ENCODE measurements at places on chromosomes 5 and 9.

DNA sequence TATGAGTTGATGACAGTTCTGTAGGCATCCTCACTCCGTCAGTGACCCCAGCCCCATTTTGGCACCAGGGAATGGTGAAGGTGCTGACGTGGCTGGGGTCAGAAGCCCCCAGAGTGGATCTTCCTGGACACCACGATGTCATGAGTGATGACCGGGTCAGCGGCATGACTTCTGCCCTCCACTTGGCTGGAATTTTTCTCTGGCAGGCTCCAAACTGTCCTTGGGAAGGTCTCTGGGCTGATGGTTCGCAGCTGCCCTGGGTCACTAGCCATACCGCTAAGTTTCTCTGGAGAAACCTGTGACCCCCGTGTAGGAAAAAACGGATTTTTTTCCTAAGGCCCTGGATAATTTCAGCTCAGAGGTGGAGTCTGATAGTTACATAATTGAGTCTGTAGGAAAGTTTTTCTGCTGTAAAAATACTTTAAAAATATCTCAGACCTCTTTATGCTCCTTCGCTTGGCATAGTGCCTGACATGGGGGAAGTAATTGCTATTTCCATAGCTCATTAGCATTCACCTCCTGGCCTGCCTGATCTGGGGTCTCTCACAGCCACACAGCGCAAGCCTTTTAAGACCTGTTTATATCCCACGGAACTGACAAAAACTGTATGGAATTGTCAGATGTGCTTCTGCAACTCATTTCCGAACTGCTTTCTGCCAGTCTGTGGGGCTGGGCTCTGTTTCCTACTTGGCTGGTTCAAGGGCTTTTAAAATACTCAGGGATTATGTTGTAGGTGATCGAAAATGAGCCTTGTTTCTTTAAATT, 69.2 kb downstream of the ANGPTL2 start:
- DNase-seq: no peak

- DNase-seq: no peak
Measured at GRCh38 chr9:89466451-89467277, 31.2 kb downstream of the SEMA4D start.

- DNase-seq: no peak
Measured at GRCh38 chr5:15790446-15791018, 290.6 kb downstream of the FBXL7 start.

DNA sequence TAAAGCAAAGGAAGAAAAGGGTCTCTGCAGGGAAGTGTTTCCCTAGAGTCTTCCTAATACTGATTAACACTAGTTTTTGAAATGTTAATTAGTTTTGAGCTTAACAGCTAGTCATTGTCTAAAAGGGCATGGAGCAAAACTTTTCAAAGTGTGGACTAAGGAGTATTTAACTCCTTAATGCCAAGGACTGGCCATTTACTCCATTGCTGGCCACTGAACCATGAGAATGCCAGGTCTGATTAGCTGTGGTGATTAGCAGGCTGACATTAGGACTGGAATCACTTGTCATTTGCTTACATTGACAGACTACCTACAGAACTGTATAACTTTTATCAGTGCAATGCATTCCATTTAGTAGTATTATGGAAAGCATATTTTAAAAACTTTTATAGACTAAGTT, 987.0 kb downstream of the NR2F1-AS1 start:
- DNase-seq: no peak

GRCh38 chr5:145365464-145365863, 469.7 kb downstream of the PRELID2 start:
- no peak for DNase-seq

DNA sequence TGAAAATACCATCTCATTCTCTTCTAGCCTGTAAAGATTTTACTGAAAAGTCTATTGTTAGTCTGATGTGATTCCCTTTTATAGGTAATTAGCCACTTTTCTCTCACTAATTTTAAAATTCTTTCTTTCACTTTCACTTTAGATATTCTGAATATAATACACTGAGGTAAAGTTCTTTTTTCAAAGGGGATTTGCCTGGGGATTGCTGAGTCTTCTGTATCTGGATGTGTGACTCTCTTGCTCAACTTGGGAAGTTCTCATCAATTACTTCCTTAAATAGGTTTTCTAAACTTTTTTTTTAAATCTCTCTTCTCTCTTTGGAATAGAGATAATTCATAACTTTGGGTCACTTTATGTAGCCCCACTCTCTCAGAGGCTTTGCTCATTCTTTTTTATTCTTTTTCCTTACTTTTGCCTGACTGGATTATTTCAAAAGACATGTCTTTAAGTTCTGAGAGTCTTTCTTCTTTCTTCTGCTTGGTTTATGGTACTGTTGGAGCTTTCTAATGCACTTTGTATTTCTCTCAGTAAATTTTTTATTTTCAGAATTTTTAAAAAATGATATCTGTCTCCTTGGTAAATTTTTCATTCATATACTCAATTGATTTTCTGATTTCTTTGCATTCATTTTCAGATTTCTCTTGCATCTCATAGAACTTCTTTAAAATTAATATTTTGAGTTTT, 55.9 kb upstream of the IL12B start:
- DNase-seq: no peak

DNA sequence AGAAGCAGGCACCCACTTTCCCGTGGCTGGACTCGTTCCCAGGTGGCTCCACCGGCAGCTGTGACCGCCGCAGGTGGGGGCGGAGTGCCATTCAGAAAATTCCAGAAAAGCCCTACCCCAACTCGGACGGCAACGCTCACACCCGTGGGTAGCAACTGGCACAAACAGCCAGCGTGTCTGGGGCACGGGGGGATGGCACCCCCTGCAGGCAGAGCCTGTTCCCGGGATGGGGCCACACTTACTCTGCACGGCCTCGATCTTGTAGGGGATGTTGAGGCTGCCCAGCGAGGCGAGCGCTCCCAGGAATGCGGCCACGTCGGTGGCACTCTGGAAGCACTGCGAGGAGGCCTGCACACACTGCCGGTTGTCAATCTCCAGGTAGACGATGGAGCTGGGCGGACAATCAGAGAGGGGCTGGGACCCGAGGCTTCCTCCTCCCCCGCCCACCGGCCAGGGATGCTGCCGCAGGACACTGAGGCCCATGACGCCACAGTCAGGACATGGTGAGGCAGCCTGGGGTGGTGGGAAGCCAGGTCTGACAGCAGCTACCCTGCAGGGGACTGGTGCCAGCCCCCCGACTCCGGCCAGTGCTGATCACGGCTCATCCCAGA, 20.2 kb upstream of the SEC16A start:
- no peak for DNase-seq

- no peak for DNase-seq
Measured at GRCh38 chr5:135567661-135568060, 11.1 kb downstream of the CXCL14 start.

- DNase-seq: no peak
Measured at GRCh38 chr5:14443671-14444093, 137.9 kb upstream of the OTULINL start.

- no peak for DNase-seq
Measured at GRCh38 chr5:43316421-43316820, 3.2 kb upstream of the HMGCS1 start.

DNA sequence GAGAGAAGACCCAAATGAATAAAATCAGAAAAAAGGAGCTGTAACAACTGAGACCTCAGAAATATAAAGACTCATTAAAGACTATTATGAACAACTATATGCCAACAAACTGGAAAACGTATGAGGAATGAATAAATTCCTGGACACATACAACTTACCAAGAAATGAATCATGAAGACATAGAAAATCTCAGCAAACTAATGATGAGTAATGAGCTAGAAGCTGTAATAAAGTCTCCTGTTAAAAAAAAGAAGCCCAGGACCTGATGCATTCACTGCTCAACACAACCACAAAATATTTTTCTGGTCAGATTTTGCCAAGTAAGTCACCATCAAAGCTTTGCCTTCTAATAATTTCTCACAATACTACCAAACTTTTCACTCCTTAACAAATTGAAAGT, 666.7 kb downstream of the LRRC70 start:
- DNase-seq: no peak

DNA sequence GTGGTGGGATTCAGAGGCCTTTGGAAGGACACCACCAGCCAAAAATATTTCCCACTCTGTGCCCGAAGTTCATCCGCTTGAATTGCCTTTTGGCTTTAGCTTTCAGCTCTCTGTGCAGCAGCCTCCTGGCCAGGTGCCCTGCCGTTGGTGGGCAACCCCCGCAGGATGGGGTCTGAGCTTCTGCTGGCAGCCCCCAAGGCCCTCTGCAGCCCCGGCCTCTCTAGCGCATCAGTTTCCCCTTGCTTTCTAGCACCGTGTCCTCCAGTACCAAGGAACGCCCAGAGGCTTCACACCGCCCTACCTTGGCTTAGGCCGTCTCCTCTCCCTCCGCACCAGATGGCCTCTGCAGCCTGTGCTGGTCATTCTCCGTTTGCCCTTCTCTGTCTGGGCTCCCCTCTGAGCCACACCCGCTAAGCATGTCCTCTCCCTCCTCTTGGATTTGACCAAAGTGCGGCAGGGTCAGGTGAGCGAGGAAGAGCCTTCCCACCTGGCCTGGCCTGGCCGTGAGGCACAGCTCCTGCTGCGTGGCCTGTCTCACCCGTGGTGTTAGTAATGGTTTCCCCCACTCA, 4.2 kb upstream of the TSC1 start:
- no peak for DNase-seq

- DNase-seq: no peak
Measured at GRCh38 chr9:4794691-4795090, 1.9 kb downstream of the RCL1 start.

DNA sequence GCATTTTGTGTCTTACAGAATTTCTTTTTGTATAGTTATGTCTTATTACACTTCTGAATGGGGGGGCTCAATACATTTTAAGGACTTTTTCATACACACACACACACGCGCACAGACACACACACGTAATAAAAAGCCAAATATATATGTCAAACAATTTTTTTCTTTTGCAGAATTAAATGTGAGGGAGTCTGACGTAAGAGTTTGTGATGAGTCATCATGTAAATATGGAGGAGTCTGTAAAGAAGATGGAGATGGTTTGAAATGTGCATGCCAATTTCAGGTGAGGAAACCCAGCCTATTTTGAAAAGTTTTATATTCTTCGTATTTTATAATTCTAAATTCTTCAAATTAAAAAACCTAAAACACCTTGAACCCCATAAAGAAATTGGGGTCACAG, 25.6 kb downstream of the TMEFF1 start:
- no peak for DNase-seq

DNA sequence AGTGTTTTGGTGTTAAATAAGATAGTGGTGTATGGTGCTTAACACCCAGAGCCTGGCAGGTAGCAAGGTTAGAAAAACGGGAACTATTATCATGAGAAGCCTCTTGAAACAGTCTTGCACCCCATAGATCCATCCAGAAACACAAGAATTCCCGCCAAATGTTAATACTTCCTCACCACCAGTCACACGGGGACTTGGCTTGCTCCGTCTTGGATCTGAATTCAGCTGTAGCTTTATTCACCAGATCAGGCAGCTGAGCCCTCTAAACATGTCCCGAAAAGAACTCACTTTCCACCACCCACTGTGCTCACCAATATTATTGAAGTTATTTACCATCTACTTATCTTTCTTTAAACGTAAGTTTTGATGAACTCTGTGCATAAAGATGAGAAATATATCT, 101.6 kb upstream of the PTPN3 start:
- DNase-seq: no peak

DNA sequence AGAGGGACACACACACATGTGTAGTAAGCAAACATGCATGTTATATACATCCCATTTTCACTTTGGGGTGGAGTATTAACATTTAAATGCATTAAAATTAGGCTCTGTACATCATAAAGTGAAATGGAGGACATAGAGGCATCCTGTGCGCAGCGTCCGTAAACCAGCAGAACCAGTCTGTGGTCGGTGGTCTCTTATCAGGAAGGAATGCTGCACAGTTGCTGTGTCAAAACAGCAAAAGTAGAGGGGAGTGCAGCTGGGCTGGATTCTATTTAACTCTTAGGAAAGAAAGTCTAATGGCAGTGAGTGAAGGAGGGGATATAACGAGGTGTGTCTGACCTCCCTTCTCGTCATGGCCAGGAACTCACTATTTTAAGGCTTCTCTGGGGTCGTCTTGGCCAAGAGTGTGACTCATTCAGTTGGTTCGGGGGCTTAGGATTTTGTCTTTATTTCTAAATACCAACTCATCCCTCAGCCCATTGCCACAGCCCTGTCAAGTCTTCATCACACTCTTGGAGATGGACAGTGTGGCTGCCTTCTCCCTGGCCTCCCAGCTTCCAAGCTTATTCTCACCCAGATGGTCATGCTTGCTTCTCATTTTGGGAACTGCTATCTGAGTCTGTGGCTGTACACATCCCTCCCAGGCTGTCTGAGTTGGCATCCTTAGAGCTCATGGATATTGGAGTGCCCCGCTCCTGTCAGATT, 20.1 kb upstream of the CXCL14 start:
- no peak for DNase-seq

GRCh38 chr9:94706922-94707321, 19.6 kb upstream of the AOPEP start:
- DNase-seq: no peak

- DNase-seq: no peak
Measured at GRCh38 chr5:82183828-82184227, 94.3 kb downstream of the RPS23 start.

GRCh38 chr5:72434056-72434780, 73.0 kb downstream of the ZNF366 start:
- DNase-seq: no peak

DNA sequence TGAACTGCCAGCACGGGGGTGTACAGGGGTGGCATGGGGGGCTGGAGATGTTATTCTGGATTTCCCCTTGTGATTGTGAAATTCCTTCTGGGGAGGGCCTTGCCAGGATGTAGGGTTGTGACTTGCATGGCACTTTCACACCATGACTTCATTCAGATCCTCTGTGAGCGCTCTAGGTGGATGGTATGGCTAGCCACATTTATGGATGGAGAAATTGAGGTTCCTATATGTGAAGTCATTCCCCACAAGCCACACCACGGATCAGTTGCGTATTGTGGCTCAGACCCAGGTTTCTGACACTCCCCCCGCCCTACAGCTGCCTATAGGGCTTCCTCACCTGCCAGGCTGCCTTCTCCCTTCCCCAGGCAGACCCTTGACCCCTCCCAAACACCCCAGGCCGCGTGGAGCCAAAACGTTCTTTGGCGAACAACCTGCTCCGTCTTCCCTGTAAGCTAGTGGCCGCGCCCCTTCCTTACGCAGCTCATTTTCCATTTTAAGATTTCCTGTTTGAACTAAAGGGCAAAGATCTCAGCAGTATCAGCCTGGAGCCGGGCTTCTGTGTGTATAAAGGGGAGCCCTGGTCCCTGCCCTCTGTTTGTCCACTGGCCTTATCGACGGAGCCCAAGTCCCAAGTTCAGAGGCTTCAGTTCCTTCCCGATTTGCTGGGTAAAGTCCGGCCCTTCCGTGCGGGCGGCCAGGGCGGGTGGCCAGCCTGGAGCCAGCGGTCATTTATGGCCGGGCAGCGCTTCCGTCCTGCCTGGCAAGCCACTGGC, 97.8 kb upstream of the KLF4 start:
- DNase-seq: no peak

DNA sequence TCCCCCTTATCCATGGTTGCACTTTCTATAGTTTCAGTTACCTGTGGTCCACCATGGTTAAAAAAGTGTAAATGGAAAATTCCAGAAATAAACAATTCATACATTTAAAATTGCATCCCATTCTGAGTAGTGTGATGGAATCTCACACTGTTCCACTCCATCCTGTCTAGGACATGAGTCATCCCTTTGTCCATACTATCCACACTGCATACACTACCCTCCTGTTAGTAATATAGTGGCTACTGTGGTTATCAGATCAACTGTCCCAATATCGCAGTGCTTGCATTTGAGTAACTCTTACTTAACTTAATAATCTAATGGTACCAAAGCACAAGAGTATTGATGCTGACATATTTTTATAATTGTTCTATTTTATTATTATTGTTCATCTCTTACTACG, 100.7 kb downstream of the RAB3C start:
- DNase-seq: no peak

Measured in activated CD8-positive, alpha-beta memory T cell treated with anti-CD3 and anti-CD28 coated beads for 1 hour (primary cell).